ENCODE measurements at places on chromosomes 7 and 10.

DNA sequence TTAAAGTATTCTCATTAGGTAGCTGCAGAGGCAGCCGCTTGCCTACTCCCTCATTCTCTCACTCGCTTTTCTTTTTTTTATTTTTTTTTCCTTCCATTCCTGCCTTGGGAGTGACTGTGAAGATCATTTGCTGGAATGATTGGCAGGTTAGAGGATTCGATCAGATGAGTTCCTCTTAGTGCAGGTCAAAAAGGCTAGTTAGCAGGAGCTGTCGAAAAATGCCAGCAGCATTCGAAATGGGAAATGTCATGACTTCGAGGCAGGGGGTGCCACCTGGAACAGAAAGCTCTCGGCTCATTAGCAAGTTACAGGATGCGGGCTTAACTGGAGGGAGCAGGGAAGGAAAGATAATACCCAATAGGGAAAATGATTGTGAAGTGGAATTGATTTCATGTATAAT is 137.5 kb upstream of the FZD1 start:
- no peak for DNase-seq

DNA sequence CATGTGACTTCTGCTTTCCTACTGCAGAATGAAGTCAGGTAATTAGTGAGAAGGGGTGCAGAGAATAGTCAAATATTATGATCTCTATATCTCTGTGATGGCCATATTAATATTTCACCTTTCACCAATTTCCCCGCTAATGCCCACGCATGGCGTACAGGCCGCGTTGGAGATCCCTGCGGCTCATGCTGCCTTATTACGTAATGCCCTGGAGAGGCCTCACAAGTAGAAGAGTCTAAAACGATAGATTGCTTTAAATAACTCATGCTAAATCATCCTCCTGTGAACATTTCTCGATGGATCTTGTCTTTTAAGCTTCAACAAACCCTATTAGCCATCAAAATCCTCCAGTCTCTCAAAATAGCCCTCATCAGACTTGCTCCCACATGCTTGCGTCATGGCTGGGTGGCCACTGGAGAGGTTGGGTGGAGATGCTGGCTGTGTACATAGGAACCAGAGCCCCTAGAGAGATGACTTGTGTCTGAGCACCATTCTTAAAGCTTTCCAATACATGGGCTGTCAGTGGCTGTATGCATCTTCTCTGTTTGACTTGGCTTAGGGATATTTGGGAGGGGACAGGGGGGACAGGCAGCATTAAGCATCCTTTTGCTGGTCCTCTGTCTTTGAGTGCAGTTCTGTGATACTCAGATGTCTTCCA is 79.5 kb upstream of the INSYN2A start:
- no peak for DNase-seq

DNA sequence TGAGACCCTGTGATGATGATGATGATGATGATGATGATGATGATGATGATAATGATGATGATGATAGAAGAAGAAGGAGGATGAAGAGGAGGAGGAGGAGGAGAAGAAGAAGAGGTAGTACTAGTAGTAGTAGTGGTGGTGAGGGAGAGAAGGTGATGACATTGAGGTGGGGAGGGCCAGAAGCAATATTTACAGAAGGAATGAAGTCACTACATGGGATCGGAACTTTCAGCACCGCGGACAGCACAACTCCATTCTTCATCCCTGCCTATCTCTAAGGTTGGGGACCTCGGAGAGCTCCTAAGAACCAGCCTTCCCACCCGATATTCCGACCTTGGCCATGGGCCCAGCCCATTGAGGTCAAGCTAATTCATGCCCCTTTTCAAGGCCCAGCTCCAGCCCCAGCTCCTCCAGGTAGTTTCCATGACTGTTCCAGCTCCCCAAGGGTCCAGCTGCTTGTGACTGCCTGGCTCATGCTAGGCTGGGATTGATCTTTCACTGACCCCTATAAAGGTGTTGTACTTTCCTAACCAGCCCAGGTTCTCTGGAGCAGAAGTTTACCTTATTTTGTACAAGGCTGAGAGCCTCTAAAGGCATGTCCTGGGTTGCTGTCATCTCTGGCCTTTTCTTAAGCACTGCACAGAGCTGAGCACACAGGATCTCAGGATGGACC is 10.3 kb downstream of the CRHR2 start:
- peak; percentile 47 for DNase-seq

GRCh38 chr10:3777981-3778691 is 6.9 kb downstream of the KLF6 start:
- no peak for DNase-seq

GRCh38 chr10:62814756-62815380 is 1.3 kb downstream of the EGR2 start:
- no peak for DNase-seq
